ENCODE measurements at places on chromosomes 1 and 21.

DNA sequence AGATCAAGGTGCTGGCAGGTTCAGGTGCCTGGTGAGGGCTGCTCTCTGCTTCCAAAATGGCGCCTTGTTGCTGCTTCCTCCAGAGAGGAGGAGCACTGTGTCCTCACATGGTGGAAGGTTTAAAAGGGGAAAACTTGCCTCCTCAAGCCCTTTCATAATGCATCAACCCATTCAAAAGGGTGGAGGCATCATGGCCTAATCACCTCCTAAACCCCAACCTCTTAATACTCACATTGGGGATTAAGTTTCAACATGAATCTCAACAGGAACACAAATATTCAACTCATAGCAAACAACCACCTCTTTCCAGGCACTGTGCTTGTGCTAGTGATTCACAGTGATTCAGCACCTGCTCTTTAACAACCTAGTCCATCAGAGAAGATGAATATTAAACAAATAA is 4.2 kb downstream of the S100A12 start:
- no peak for DNase-seq

GRCh38 chr1:7378346-7379130 is 392.6 kb upstream of the VAMP3 start:
- no peak for DNase-seq

DNA sequence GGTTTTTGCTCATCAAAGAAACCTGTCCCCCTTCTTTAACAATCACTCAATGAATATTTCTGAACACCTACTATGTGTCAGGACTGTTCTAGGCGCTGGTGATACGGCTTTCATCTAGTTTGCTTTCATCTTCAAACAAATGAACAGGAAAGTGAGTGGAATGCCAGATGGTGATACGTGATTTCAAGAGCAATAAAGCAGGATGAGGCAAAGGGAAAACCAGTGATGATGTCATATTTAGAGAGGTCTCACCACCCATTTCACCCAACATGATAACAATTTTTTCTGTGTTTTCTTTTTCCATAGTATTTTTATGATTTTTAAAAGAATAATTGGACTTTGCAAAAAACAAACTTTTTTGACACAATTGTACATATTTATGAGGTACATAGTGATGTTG is 11.3 kb upstream of the SLC6A17 start:
- no peak for DNase-seq

DNA sequence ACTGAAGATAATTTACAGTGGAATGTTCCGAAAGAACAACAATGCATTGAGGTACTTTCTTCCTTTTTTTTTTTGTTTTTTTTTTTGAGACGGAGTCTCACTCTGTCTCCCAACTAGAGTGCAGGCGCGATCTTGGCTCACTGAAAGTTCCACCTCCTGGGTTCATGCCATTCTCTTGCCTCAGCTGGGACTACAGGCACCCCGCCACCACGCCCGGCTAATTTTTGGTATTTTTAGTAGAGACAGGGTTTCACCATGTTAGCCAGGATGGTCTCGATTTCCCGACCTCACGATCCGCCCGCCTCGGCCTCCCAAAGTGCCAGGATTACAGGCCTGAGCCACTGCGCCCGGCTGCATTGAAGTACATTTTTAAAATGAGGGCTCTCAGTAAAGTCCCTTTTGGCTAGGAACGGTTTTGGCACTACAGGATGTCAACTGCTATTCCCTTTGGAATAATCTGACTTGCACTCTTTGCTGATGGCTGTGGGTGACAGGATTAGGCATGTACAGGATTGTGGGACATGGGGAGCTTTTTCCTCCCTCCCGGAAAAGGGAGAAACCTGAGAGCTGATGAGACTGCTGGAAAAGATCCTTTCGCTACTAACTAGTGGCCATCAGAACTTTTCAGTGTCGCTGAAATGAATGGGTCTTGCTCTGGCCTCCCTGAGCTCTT is 56.9 kb upstream of the EDEM3 start:
- no peak for DNase-seq

DNA sequence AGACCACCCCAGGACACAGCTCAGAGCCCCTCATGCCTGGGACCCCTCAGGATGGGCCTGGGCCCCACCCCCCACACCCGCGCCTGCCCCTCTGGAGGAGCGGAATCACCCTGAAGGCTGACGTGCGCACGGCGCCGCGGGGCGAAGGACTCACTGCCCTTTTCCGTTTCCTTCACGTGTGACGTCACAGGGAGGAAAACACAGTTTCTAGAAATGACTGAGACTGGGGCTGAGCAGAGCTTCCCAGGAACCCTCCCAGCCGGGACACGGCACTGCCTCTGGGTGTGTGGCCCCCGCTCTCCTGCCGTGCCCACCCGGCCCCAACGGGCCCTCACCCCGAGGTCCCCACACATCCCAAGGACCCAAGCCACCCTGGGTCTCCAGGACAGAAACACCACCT is 5.4 kb upstream of the TNFRSF4 start:
- DNase-seq, result no peak

- DNase-seq, result no peak
Measured at GRCh38 chr1:40708750-40709099, 17.2 kb downstream of the NFYC start.

- DNase-seq, result no peak
Measured at GRCh38 chr1:149845416-149845815, 54.0 kb upstream of the BOLA1 start.

GRCh38 chr1:20404466-20404865 is 81.5 kb downstream of the CAMK2N1 start:
- no peak for DNase-seq

- DNase-seq, result no peak
Measured at GRCh38 chr1:51910221-51911000, 31.9 kb upstream of the NRDC start.

DNA sequence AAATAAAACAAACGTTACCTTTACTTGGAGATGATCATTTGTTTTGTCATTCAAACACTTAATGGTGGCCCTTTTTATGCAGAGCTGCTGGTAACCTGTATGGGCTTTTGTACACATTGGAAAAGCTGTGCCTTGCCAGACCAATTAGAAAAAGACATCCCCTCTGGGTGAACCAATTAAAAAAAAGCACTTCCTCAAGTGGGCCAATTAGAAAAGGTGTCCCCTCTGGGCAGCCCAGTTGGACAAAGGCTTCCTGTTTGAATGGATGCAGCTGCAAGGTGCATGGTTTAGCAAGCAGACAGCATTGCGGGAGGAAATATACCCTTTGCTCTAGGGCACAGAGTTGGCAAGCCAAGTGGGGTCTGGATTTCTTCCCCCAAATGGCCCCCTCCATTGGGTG is 21.6 kb downstream of the HUNK start:
- DNase-seq, result no peak

DNA sequence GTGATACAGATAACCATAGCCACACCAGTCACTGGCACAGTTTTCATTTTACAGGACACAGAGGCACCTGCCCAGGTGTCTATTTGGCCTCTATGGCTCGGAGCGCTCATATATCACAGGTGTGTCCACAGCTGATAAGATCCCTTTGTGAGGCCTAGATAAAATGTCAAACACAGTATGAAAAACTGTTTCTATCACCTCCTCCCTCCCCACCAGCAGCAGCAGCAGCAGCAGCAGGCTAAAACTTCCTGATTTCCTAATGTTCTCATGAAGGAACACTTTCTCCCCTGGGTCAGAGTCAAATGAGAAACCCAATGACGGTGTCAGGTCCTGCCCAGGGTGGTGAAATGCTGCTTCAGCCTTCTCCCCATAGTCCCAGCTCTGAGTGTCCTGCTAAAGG is 24.4 kb downstream of the ELAPOR1 start:
- DNase-seq, result no peak

DNA sequence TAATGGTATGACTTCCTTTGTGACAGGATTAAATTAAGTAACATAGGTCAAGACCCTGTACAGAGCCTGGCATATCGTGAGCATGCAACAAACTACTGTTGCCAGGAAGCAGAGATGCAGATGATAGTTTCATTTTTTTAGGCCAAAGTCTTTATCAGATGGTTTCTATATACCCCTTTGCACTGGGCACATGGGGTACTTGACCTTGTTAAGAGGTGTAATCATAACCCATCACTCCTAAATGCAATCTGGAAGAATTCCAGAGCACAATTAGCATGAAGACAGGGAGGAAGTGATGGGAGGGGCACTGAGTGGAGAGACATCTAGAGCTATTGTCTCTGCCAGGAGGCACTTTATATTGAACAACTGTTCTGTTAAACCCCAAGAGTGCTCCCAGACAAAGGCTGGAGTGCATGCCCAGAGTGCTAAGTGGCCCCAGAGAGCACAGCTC is 22.1 kb downstream of the ZBTB17 start:
- no peak for DNase-seq

- no peak for DNase-seq
Measured at GRCh38 chr1:201023920-201024624, 558 bp upstream of the KIF21B start.

DNA sequence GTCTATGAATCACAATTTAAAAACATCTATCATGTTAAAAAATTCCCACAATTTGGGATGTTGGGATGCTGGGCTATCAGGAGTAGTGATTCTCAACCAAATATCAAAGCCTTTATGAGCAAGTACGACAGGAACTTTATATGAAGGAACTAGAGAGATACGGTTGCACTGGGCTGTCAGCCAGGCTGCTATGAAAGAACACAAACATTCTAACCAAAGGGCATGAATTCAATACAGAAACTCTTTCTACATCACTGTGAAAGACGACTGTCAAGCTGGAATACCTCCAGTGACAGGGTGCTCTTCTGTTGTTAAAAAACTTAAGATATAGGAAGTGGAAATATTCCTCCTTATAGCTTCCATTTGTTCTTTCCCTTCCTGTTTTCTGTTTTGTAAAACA is 9.8 kb downstream of the CACNA1E start:
- DNase-seq, result no peak

DNA sequence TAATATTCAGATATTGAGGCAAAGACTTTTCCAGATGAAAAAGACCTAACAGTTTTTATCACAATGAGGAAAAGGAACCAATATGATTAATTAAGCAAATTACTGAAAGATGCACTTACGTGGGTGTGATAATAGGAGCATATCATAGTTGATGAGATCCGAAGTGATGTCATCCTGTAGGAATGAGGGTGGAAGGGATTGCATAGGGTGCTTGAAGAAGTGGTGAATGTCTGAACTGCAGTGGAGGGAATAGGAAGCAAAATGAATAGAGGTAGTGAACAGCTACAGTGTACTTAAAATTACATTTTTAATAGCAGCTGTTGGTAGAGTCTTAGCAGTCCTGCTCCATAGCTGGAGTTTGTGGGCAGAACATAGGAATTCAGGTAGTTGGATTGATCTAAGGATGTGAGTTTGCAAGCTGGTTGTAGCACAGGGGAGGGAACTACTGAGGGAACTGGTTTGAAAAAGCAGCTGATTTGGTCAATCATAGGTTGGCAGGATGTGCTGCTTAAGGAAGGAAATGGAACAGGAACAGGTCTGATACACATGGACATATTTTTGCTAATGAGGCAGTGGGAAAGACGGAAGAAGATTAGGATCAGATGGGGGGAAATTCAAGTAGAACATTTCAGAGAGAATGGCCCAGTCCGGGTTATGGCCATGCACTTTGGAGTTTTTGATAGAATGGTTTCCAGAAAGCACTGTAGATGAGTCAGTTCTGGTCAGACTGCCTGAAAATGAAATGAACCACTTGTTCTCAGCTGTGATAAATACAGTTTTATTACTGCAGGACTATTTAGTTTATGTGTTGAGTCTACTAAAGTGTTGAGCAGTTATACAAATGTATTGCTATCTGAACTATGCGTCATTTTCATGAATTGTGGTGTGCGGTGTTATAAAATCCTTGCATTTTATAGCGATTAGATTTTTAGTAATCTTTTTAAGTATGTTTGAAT is 155.8 kb downstream of the RYR2 start:
- DNase-seq, result no peak

DNA sequence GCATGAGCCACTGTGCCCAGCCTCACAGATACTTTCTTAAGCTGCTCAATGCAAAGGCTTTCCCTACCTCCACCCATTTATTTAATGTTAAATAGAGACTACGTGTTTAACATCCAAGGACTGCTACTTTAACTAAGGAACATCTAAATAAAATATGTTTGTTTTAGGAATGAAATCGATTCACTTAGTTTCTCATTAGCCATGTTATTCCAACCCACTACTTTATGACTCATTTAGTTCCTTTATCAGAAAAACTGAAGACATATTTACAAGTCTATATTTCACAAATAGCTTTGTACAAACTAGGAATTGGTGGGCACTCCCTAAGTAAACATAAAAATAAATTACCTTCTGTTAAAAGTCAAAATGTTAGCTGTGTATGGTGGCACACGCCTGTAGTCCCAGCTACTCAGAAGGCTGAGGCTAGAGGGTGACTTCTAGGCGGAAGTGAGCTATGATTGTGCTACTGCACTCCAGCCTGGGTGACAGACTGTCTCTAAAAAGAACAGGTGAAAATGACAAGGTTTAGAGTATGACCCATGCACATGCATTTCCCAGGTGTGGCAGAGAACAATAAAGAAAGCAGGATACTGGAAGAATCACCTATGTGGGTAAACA is 39.9 kb upstream of the AK4 start:
- DNase-seq, result no peak

GRCh38 chr1:156814571-156815260 is 1.9 kb downstream of the SH2D2A start:
- no peak for DNase-seq

- no peak for DNase-seq
Measured at GRCh38 chr21:43872531-43873197, 7.6 kb downstream of the AGPAT3 start.

GRCh38 chr1:162422662-162423375 is 10.9 kb upstream of the SH2D1B start:
- no peak for DNase-seq

- DNase-seq, result no peak
Measured at GRCh38 chr1:10213186-10213705, 2.9 kb downstream of the KIF1B start.

GRCh38 chr1:34087986-34088385 is 77.0 kb downstream of the CSMD2 start:
- DNase-seq, result no peak

DNA sequence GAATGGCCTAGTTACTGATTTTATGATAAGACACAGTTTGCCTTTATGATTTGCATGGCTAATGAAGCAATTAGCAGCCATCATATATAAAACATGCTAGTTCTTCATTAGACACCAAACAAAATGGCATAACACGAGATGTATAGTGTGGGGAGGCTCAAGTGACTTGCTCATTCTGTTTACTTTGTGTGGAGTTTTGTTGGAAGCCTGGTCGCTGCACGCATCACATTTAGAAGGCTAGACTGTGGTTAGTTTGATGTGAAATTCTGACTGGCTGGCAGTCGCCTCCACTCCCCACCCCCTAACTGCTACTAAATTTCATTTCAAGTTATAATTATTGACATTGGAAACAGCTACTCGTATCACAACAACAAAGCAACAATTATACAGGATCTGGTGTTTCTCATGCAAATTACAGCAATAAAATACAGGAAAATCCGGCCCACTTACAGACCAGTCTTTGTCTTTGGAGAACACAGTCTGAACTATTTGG is 356.1 kb downstream of the LMO4 start:
- DNase-seq, result no peak
